ENCODE measurements at places on chromosomes 3 and 15.

DNA sequence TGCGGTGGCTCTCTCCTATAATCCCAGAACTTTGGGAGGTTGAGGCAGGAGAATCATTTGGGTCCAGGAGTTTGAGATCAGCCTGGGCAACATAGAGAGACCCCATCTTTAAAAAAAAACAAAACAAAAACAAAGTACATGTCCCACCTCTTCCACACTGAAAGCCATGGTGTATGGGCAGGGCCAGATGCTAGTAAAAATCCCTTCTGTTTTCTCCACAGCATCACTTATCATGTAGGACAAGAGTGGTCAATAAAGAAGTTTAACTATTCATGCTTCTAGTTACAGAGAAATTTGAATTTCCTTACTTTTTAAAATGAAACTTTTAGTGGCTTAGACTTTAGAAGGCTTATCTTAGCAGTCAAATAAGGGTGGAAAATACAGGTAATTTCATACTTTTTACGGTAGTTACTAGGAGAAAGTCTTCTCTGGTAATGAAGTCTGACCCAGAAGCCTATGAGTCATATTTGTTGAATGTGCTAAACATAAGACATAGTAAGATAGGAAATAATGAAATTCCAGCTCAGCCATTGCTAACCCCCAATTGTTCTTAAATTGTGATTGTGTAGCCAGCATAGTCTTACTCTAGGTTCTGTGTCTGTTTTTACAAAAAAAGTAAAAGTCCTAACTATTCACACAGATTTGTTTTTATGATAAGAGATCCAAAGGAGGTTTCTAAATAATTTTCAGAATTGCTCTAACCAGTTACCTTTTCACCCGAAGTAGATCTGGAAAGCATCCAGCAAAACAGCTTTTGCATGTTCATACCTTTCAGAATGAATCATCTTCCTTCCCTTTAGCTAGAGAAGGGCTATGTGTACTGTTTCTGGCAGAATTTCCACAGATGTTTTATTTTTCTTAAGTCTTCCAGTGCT is 16.4 kb upstream of the ZNF609 start:
- no peak for DNase-seq

DNA sequence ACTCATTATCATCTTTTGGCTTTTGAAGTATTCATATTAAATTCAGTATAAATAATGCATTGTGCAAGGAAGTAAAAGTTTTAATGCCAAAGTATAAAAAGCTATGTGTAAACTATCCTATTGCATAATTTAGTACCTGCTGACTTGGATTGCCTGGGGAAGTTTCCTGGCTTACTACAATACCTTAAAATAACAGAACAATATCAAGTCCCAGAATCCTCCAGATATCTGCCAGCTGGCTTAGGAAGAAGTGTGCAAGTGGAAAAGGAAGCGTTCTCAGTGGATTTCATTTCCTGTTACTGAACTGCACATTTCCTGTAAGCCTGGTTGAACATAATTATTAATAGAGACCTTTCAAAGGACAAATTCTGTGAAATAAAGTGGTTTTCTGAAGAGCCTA is 236.7 kb downstream of the ADAMTSL3 start:
- DNase-seq, result no peak

DNA sequence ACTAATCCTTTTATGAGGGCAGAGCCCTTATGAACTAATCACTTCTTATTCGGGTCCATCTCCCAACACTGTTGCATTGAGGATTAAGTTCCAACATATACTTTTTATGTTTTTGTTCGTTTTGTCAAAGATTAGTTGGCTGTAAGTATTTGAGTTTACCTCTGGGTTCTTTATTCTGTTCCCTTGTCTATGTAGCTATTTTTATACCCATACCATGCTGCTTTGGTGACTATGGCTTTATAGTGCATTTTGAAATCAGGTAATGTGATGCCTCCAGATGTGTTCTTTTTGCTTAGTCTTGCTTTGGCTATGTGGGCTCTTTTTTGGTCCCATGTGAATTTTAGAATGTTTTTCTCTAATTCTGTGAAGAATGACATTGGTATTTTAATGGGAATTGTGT is 166.4 kb upstream of the KCNMB2 start:
- DNase-seq, result no peak

DNA sequence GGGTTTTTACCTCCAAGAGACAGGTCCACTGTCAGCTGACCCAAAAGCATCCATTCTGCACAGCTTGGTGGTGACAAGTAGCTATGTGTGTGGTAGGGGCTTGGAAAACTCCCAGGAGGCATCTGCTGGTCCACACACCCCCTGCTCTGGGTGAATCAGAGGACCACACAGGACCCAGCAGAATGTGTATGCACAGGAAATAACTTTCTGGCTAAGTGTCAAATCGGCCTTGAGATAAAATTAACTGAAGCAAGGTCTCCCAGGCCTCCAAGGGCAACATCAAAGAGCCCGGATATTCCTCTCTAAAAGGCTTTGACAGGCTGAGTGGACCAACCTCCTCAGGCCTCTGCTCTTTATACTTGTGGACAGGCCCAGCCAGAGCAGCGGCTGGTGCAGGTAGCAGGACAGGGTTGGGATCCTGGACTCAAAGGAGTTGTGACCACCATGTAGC is 66.5 kb downstream of the CTNNB1 start:
- DNase-seq, result no peak

DNA sequence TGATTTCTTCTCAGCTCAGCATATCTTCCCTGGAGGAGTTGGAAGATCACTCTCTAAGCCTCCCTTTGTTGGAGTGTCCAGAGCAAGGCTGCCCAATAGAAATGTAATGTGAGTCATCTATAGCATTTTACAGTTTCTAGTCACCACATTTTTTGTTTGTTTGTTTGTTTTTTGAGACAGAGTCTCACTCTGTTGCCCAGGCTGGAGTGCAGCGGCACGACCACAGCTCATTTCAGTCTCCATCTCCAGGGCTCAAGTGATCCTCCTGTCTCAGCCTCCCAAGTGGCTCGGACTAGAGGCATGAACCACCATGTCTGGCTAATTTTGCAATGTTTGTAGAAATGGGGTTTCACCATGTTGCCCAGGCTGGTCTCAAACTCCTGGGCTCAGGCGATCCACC is 21.3 kb downstream of the KLHL6 start:
- DNase-seq, result no peak

DNA sequence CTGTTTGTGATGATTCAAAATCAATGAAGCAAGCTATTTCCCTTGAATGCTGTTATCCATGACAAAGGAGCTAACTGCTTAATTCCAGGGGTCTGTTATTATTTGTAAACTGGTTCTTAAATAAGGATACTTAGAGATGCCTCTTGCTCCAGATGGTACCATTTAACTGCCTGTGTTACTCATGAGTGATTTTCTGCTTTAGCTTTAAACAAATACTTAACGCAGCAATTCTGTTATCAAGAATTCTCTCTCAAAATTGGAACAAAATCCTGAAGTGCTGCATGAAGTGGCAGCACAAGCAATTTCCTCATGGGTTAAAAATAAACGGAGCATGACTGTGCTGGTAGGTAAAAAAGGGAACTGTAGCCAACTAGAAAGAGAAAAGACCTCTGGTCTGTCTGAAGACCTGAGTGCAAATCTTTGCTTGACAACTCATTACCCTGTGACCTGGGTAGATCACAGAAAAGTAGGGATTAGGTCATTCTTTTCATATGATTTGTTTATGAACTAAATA is 62.5 kb upstream of the GBE1 start:
- no peak for DNase-seq

GRCh38 chr15:34078900-34079299 is 22.8 kb downstream of the EMC7 start:
- DNase-seq, result no peak

GRCh38 chr3:135246027-135246426 is 451.0 kb downstream of the EPHB1 start:
- no peak for DNase-seq

DNA sequence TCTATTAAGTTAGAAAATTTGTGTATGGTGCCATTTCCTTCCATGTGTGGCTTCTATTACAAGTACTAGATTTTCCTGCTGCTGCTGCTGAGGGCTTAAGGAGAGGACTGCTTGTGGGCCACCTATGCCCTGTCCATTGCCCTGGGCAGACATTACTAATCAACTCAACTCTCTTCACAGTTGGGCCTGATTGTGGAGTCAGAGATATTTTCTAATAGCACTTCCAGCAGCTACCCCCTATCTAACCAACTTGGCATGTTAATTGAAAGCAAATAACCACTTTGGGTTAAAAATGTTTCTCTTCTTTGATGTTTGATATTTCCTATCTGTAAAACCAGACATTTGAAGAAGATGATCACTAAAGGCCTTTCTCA is 242.0 kb downstream of the EDEM1 start:
- no peak for DNase-seq

GRCh38 chr15:80163897-80164296 is 11.1 kb downstream of the FAH start:
- DNase-seq, result no peak

GRCh38 chr3:189267981-189268613 is 96.3 kb downstream of the TPRG1 start:
- no peak for DNase-seq

GRCh38 chr15:39721893-39722292 is 60.7 kb downstream of the FSIP1 start:
- DNase-seq, result no peak

- DNase-seq, result no peak
Observed at GRCh38 chr3:63232764-63233396, 45.2 kb upstream of the SYNPR start.

- DNase-seq, result no peak
Observed at GRCh38 chr3:151198849-151199248, 4.2 kb downstream of the GPR171 start.

DNA sequence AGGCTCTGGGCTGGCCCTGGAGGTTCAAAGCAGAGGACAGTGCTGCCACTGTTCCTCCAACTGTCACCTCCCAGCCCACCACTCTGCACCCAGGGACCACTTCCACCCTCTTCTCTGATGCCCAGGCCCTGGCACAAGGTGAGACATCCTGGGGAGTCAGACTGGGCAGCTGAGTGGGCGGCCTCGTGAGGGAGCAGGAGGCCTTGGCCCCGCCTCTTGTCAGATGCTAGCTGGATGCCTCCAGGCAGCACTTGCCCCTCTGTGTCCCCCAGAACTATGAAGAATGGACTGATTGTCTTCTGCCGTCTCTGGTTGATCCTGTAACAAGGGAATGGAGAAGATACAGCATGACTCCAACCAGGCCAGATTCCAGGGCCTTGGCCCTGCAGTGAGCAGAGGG is 191.0 kb upstream of the LINGO1 start:
- DNase-seq, result no peak

DNA sequence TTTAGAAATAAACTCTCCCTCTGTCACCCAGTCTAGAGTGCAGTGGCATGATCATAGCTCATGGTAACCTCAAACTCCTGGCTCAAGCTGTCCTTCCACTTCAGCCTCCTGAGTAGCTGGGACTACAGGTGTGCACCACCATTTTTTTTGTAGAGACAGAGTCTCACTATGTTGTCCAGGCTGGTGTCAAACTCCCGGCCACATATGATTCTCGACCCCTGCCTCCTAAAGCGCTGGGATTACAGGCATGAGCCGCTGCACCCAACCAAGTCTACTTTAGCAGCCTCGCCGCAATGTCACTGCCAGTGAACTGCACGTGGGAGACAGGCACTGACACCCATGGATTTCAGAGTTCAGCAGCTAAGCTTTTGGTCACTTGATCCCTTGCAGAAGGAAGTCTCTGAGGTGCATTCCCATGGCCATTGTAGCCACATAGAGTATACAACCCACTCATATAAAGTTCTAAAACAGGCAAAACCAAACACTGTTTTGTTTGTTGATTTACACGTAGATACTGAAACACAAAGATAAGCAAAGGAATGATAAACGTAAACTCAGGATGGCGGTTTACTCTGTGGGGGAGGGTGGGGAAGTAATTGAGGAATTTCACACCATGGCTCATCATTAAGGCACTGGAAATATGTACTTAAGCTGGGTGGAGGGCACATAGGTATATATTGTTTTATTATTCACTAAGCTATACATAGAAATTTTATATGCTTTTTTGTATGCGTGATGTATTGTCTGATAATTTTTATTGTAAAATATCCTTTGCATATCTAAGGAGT is 115.0 kb downstream of the MEX3B start:
- no peak for DNase-seq

- DNase-seq, result no peak
Observed at GRCh38 chr3:124920718-124921117, 13.8 kb downstream of the MUC13 start.

GRCh38 chr15:78624651-78625590 is 4.1 kb upstream of the CHRNA3 start:
- DNase-seq, result no peak

DNA sequence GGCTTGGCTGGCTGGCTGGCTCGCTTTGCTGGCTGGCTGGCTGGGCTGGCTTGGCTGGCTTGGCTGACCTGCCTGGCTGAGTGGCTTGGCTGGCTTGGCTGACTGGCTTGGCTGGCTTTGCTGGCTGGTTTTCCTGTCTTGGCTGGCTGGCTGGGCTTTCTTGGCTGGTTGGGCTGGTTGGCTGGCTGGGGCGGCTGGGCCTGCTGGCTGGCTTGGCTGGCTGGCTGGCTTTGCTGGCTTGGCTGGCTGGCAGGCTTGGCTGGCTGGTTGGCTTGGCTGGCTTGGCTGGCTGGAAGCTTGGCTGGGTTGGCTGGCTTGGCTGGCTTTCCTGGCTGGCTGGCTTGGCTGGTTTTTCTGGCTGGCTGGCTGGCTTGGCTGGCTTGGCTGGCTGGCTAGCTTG is 435.6 kb downstream of the GOLGA6L6 start:
- no peak for DNase-seq

DNA sequence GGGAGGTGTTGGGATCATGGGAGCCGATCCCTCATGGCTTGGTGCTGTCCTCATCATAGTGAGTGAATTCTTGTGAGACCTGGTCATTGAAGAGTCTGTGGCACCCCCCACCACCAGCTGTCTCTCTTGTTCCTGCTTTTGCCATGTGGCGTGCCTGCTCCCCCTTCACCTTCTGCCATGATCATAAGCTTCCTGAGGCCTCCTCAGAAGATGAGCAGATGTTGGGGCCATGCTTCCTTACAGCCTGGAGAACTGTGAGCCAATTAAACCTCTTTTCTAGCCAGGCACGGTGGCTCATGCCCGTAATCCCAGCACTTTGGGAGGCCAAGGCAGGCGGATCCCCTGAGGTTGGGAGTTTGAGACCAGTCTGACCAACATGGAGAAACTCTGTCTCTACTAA is 37.0 kb upstream of the CGNL1 start:
- no peak for DNase-seq

- DNase-seq, result no peak
Observed at GRCh38 chr3:111577798-111578685, 17.1 kb downstream of the ZBED2 start.

DNA sequence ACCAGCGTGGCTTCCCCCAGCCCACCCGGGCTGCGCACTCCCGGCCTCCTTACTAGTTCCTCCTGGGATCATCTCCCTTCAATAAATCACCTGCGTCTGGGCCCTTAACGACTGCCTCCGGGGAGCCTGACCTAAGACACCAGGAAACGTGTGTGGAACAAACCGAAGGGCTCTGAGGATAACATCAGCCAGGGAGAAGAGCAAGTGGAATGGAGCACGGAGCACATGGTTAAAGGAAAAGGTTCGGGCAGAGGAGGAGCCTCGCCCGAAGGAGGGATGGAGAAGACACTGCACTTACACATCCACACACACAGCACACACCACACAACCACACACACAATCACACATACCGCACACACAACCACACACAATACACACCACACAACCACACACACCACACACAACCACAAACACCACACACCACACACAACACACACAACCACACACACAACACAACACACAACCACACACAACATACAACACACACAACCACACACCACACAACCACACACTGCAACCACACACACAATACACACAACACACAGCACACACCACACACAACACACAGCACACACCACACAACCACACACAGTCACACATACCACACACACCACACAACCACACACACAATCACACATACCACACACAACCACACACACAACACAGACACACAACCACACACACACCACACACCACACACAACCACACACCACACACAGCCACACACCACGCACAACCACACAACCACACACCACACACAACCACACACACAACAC is 24.7 kb downstream of the CPN2 start:
- no peak for DNase-seq
